ENCODE measurements at places on chromosomes 1 and 21.
A peak's percentile ranks its signal among the peaks of the same experiment; 100 is the strongest.

- no peak for DNase-seq
Observed at GRCh38 chr1:91689641-91690481, 189.2 kb downstream of the CDC7 start.

GRCh38 chr1:30242168-30242567, 481.2 kb downstream of the MATN1 start:
- DNase-seq, result no peak

DNA sequence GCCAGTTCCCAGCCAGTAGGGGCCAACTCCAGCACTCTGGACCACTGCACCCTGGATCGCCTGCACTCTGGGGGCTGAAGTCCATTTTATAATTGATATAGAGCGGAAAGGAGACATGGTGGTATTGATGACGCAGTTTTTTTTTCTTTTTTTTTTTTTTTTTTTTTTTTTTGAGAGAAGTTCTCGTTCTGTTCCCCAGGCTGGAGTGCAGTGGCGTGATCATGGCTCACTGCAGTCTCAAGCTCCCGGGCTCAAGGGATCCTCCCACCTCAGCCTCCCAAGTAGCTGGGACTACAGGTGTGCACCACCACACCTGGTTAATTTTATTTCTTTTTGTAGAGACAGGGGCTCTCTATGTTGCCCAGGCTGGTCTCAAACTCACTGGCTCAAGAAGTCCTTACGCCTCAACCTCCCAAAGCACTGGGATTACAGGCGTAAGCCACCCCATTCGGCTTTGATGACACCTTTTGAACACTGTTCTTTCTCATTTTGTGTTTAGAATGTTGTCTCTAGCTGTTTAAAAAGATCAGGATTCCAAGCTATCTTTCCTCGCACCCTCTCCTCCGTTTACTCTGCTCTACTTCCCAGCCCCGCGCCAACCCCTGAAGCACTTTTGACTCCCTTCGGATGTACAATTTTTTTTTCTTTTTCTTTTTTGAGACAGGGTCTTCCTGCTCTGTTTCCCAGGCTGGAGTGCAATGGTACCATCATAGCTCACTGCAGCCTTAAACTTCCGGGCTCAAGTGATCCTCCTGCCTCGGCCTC, 960 bp downstream of the MX2 start:
- DNase-seq, result no peak

- DNase-seq, result no peak
Observed at GRCh38 chr1:67634396-67634935, 50.5 kb upstream of the GADD45A start.

GRCh38 chr1:21742578-21742977, 40.4 kb downstream of the USP48 start:
- no peak for DNase-seq

GRCh38 chr1:58670181-58670580, 29.7 kb downstream of the MYSM1 start:
- DNase-seq, result no peak

DNA sequence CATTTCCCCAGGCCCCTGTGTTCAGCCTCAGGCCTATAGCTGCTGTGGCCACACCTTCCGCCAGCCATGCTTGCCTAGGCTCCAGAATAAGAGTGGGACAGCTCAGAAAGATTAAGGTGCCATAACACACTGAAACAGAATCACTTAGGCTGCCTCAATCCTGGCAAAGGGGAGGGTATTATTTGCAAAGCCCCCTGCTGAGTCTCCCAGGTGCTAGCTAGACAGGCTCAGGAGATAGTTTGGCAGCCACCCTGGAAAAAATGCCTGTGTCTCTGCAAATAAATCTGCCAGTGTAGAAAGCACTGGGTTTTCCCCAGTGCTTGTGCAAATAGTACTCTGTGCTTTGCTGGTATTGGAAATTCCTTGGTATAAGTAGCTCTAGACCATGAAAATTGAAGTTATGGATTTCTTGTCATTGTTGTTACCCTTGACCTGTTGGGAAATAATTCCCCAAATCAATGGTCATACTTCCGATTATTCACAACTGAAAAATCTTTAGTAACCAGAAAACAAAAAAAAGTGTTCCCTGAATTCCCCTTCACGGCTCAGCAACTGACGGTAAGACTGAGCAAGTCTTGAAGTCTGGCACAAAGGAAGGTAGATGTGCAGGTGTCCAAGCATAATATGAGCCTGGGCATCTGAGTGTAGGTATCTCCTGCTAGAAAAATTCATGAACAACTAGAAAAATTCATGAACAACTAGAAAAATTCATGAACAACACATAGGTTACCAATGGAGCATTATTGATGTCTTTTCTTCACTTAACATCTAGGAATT, 56.9 kb downstream of the PROX1 start:
- no peak for DNase-seq

DNA sequence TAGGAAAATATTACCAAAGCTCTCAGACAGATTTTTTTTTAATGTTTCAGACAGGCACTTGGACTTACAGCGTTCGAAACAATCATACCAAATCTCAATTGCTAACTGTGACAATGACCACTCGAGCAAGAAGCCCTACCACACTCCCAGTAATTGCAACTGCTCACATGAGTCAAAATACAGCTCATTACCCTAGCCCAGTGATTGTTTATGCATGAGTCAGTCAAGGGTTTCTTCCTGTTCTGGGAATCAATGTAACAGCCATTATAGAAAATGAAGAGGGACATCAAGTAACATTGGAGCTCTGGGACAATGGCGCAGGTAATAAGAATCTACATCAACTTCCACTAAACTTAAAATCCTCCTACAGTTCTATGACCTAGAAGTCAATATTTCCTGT, 56.1 kb upstream of the SH3GLB1 start:
- DNase-seq, result no peak

DNA sequence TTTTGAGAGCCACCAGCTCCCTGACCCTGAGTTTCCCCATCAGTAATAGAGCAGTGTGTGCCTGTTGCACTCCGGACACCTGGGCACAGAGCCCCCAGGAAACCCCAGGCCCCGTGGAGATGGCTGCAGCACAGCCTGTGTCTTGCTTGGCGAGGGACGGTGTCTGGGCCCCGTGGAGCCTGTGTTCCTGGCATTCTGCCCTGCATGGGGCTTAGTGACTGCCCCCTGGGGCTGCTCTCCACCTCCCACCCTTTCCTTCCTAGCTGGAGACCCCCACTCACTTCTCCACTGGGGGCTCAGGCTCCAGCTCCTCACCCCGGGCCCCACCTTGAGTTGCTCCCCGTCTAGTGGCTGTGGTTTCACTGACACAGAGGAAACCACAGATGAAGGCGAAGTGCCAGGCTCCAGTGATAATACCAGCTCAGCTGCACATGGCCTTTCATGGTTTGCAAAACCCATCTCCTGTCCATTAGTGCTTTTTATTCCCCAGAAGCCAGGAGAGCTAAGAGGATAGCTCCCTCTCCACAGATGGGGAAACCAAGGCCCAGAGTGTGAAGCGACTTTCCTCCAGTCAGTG, 39.4 kb downstream of the DMRTB1 start:
- DNase-seq, result peak; percentile 15

DNA sequence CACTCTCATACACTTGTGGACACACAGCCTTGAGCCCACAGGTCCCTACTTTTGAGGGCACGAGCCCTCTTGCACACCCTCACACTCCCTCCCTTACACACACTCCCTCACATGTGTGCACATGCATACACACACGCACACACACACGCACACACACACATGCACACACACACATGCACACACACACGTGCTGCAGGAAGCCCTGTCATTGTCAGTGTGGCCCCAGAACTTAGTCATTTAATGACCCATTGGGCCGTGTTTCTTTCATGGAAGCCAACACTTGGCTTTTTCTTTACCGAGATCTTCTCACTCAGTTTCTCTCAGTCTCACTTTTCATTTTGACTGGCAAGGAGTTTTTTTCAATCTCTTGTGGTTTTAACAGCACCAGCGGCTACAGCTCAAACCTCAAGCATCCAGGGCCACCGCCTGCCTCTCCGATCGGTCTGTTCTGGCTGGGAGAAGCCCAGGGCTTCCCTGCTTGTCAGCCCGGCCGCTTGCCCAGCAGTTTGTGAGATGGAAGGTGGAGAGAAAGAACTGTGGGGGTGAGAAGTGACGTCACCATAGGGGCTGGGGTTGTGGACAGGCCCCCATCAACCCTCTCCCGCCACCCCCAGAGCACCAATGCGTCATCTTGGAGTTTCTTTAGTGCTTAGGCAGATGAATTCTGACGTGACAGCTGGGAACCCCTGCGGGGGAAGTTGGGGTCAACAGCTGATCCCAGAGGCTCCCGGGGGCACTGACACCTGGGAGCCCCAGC, 15.8 kb upstream of the TNFRSF8 start:
- no peak for DNase-seq

- DNase-seq, result no peak
Observed at GRCh38 chr1:3264456-3264855, 190.0 kb upstream of the ARHGEF16 start.

- no peak for DNase-seq
Observed at GRCh38 chr21:45027241-45028196, 46.9 kb upstream of the ADARB1 start.

DNA sequence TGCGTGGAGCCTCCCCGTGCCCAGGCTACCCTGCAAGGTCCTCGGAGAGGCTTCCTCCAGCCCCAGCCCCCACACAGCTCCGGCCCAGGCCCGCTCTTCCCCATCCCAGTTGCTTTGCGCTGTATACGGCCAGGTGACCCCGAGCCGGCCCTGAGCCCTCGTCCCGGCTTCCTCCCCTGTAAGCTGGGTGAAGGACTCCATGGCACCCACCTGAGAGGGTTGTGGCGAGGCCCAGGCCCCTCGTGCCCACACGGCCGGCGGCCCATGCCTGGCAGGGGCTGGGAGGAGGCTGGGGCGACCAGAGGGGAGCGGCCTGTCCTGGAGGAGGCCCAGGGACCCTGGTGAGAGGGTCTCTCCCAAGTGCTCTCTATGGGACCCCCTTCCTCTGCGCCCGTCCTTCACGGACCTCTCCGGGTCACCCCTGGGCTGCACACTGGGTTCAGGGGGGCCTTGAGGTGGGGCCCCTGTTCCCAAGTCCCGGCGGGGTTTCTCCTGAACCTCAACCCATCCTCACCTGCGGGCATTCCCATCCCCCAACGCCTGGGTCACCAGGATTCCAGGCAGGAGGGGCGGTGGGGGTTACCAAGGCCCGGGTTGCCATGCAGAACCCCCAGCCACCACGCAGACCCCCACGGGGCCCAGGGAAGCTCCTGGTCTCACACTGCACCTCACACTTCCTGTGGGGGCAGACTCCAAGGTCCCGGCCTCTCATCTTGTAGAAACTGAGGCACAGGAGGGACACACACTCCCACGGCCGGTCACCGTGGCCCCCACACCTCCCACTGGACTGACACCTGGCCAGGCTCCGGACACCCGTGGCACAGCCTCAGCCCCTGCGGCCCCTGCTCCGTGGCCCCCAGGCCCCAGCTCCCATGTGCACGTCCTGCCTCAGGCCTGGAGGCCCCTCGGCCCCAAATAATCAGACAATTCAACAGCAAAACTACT, 25.2 kb downstream of the COL6A1 start:
- DNase-seq, result no peak

GRCh38 chr1:174890024-174890423, 109.7 kb upstream of the CACYBP start:
- no peak for DNase-seq

GRCh38 chr1:6260433-6260934, 414 bp downstream of the GPR153 start:
- peak; percentile 46 for DNase-seq

GRCh38 chr1:16351456-16351993, 755 bp downstream of the FBXO42 start:
- peak; percentile 37 for DNase-seq

DNA sequence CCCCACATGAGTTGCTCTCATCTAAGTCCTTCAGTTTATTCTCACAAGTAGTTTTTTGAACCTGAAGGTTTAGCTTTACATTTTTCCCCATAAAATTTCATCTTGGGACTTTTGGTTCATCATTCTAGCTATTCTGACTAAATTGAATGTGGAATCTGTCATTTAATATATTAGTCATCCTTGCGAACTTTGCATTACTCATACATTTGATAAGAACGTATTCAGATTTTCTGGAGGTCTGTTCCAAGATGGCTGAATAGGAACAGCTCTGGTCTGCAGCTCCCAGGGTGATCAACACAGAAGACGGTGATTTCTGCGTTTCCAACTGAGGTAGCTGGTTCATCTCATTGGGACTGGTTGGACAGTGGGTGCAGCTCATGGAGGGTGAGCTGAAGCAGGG, 59.8 kb upstream of the CSF1 start:
- no peak for DNase-seq

DNA sequence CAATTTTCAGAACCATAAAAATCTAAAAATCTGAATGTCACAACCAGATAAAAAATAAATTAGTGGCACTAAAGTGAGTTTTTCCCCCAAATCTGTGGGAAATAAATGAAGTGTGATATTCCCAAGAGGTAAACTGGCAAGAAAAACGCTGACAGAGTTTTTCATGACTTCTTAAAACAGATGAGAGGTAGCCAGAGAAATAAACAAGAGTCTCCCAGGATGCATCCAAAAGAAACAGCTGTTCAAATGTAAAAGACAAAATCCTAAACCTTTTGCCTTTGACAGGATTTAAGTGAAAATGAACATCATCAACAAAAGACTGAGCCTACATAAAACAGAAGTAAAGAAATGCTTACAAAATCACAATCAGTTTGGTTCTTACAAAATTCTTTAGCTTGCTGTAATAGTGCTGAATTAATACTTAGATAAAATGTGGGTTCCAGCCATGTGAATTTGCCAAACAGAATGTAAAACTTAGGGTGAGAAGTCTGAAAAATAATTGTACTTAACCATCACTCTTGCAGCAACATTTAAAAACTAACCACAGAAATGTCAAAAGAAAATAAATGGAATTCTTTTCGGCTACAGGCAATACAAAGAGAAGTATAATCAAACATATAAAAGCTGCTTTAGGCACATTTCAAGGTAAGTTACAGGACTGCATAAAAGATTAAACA, 133.6 kb downstream of the EIF4G3 start:
- DNase-seq, result no peak

GRCh38 chr1:30447080-30447479, 276.3 kb downstream of the MATN1 start:
- no peak for DNase-seq

DNA sequence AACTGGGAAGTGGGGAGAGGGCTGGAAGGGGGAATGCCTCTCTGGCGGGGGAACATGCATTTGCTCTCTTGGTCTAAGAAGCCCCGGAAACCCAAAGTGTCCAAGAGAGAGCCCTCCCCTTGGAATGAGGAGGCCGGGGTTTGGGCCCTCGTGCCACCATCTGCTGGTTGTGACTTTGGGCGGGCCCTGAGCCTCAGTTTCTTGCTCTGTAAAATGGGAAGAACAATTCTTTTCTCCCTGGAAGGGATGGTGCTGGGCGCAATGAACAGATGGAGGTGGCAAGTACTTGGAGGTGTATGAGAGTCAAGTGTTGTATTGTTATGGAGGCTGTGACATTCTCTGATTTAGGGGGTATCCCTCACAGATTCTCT, 69.9 kb upstream of the TARDBP start:
- DNase-seq, result no peak

- DNase-seq, result no peak
Observed at GRCh38 chr1:189834813-189835212, 642.9 kb downstream of the BRINP3 start.

- DNase-seq, result no peak
Observed at GRCh38 chr1:100708476-100709062, 11.0 kb upstream of the VCAM1 start.

Measured in ACHN (cell line).